ENCODE measurements at places on chromosomes 6 and 20.

GRCh38 chr6:104908031-104908887, 48.5 kb upstream of the HACE1 start:
- DNase-seq = no peak

DNA sequence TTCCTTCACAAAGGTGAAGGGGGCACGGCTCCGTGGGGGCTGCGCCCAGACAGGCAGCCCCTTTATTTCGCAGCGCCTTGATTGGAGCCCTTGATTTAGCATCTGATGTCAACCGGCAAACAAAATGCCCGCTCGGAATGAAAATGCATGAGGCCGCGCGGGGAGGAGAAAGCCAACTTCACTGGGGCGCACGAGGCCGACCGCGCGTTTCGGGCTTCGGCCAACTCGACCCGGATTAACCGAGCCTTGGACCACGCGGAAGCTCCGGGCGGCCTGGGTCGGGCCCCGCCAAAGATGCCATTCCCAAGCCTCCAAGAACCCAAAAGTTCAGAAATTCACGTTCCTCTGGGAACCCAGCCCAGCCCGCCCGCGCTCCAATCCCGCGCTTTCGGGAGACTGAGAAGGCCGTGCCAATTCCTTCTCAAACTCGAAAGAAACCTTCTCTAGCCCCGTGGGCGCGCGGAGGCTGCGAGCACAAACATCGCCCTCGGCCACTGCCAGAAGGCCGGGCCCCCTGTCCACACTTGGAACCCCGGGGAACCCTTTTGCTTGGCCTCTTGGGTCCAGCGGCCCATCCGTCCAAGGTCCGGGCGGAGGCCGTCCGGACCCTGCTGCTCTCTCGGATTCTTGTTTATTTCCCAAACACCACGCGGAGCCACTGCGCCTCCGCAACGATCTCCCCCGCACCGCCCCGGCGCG, 879 bp upstream of the INSM1 start:
- no peak for DNase-seq

- no peak for DNase-seq
Observed at GRCh38 chr6:75409286-75409685, 84.3 kb downstream of the FILIP1 start.

DNA sequence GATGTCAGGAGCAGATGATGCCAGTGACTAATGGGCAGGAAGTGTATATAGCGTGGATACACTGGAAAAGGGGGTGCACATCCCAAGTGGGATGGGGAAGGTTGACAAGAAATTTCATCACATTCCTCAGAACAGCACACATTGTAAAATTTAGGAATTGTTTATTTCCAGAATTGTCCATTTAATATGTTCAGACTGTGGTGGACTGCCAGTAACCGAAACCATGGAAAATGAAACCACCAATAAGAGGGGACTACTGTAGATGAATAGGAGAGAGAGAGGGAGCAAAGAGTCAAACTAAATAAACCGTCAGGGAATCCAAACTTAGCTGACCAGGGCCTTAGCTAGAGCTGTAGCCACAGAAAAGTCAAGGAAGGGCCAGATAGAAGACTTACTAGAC, 164.4 kb upstream of the PRDM1 start:
- no peak for DNase-seq

GRCh38 chr20:47054506-47054905, 159.9 kb downstream of the EYA2 start:
- DNase-seq = no peak

GRCh38 chr6:75609639-75610590, 8.2 kb downstream of the SENP6 start:
- no peak for DNase-seq

Data from stimulated activated effector memory CD8-positive, alpha-beta T cell treated with anti-CD3 and anti-CD28 coated beads, Interleukin-12 subunit alpha, Interleukin-12 subunit beta, amount 100 ng/mL, for 72 hours (primary cell).